ENCODE measurements at places on chromosomes 6 and 20.

GRCh38 chr20:56925082-56925830, 296.1 kb downstream of the TFAP2C start:
- peak; percentile 57 for DNase-seq

GRCh38 chr6:15974817-15975216, 154.1 kb upstream of the MYLIP start:
- no peak for DNase-seq

DNA sequence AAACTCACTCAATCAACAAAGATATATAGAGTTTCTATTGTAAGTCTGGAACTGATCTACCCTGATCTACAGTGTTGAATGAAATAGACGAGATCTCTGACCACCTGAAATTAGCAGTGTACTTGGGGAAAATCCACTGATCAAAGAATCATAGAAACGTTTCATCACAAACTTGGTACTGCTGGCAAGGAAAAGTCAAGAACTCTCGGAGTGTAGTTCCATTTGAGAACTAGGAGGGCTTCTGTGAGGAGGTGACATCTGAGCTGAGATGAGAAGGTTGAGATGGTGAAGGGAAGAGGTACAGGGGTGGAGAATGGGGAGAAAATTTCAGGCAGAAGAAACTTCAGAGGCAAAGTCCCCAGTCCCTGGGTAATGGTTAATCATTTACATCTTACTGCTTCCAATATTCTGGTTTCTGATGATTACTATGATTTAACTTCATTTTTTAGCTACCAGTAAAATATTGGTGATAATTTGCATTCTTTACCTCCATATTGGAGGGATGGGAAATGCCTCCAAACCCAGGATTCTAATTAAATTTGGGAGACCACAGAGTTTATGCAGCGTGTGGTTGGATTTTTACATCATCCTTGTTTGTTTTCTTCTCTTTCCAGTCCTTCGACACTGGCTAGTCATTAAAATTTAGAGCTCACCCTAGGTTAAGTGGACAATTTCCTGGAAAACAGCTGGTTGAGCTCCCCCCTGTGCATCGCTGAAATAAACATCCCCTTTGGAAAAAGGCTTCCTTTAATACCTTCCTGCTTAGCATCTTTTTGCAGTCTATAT, 191.9 kb downstream of the BCAS1 start:
- no peak for DNase-seq

- no peak for DNase-seq
Observed at GRCh38 chr20:46011631-46012482, 3.1 kb downstream of the MMP9 start.

DNA sequence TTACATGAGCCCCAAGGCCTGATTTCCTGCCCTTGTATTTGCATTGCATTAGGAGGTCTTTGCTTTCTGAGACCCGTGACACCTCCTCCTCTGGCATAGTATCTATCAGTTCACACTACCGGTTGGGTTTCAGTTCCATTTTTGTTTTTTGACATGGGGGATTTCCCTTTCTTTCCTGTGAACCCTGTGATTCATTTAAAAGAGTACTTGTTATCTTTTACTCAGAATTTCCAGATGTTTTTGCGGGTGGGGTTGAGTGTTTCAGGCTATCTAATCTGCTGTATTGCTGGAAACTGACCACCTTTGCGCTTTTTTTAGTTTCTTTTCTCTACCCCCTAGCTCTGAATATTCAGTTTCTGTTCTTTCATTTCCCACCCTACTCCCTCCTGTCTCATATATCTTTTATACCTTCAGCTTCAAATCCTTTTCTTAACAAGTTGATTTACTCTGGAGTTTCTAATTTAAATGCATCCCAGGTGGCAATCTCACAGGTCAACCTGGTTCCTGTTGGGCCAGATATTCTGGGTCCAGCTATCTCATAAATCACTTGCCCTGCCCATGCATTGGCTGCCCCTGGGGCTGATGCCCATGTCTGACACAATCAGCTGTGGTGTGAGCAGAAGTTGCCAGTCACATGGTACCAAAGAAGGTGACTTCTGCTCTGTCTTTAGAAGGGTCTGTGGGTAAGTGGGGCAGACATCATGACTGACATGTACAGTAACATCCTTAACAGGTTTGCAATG, 14.3 kb upstream of the NCOA3 start:
- no peak for DNase-seq

- no peak for DNase-seq
Observed at GRCh38 chr20:45507011-45507820, 8.2 kb downstream of the SPINT3 start.

DNA sequence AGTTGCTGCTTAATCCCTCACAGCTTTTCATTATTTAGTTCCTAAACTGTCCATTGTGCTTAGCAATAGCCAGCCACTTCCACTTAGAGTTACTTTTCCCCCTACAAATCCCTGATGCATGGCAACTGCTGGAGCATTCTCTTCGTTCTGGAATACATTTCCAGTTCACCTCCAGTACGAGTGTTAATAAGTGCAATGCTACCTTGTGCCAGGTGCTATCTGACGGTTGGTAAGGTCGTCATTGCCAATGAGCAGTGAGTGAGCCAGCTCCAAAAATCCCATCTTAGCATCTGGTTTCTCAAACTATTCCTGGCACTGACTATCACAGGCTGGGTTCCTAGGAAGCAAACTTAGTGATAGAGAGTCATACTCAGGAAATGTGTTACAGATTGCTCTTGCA, 114.1 kb upstream of the ADGRF1 start:
- no peak for DNase-seq

- peak; percentile 95 for DNase-seq
Observed at GRCh38 chr6:34425498-34426410, at the start of gene RPS10. Gene RPS10, minus strand, starts transcription at chr6:34426069. Its CDS starts 848 bp downstream, at chr6:34425221.

GRCh38 chr20:57580478-57581201, 19.7 kb downstream of the PCK1 start:
- no peak for DNase-seq

DNA sequence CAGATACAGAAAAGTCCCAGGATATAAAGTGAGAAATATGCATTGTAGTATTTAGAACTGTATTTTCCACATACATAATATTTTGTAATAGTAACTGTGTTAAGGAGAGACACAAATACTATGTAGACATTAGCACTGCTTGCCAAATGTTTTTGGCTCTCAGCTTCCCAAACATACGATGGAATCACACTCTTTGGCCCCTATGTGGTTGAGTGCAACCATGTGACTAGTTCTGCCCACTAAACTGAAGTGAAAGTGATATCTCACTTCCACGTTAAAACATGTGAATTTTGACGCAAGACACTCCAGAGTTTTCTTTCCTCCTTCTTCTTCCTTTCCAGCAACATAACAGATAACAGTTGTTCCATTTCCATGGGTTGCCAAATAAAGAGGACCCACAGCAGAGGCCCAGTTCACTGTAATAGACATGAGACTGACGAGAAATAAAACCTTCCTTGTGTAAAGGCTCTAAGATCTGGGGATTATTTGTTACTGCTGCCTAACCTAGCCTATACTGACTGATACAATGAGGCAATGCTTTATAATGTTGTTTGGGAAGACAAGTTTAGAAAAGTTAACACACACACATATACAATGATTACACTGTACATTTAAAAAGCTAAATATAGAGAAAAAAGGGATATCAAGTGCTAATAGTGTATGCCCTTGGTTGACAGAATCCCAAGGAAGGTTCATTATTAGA, 97.2 kb downstream of the PTPRT start:
- DNase-seq = no peak

GRCh38 chr6:154359161-154359574, 2.6 kb upstream of the IPCEF1 start:
- DNase-seq = no peak

DNA sequence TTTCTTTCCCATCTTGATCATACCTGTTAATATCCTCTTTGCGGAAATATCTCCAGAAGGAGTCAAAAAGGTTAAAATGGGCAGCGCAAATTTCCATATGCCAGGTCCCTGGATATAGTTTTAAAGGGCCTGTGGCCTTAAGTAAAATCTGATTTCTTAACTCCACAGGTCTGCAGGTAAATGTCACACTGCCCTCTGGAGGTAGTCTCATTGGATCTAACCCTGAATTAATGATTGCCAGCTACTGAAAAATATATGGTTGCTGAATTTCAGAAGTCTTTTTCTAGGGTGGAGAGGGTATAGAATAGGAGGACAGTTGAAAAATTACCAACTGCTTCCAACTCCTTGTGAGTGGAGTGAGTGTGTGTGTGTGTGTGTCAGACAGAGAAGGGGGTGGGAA, 8.5 kb downstream of the MOXD1 start:
- DNase-seq = no peak

- DNase-seq = no peak
Observed at GRCh38 chr6:170450916-170451761, 102.0 kb downstream of the PSMB1 start.

DNA sequence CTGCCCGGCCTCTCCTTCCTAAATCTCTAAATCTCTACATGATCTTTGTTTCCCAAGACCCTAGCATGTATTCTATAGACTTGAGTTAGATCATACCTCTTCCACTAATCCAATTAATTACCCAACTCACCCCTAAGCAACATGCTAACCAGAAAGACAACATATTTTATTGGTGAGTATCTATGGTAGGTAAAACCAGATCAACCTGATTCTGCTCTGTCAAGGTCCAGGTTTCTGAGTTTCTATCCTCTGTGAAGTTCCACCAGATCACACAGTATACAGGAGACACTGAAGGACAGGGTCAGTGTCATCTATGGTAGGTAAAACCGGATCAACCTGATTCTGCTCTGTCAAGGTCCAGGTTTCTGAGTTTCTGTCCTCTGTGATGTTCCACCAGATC, 363.2 kb upstream of the MARCKS start:
- no peak for DNase-seq

GRCh38 chr6:1739680-1740079, 130.0 kb downstream of the FOXC1 start:
- no peak for DNase-seq

DNA sequence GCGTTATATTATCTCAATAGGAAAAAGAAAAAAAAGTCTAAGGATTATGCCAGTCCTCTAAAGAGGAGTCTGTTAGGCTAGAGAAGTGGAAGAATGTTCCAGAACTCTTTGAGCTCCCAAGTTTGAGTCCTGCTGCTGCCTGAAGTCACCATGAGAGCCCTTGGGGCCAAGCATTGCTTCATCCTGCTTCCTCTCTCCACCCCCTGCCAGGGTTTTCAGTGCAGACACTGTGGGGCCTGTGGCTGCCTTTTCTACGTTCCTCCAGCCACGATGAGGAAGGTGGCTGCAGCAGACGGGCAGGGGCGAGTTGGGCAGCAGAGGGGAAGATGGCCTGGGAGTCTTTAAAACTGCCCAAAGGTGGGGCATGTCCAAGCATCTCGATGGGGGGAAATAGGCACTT, 214.4 kb upstream of the KCNG1 start:
- DNase-seq = no peak

DNA sequence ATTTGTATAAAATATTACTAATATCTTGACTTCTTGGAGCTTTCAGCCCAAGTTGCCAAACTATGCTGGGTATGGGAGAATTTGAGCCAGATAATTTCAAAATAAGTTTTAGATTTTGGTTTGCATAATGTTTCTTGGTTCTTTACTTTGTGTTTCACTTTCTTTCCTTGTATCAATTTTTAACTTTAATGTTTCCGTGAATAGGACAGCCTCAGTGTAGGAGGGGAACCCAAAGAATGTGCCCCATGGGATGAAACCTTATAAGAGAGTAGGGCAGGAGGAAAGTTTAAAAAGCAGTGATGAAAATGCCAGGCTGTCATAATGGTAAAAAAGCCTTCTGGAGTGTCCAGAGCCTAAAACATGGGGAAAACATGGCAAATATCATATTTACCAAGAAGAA, 252.4 kb upstream of the IRAK1BP1 start:
- no peak for DNase-seq

- DNase-seq = no peak
Observed at GRCh38 chr6:43810965-43811732, 41.1 kb downstream of the VEGFA start.

GRCh38 chr6:6518631-6519427, 69.7 kb upstream of the LY86 start:
- peak; percentile 0 for DNase-seq

DNA sequence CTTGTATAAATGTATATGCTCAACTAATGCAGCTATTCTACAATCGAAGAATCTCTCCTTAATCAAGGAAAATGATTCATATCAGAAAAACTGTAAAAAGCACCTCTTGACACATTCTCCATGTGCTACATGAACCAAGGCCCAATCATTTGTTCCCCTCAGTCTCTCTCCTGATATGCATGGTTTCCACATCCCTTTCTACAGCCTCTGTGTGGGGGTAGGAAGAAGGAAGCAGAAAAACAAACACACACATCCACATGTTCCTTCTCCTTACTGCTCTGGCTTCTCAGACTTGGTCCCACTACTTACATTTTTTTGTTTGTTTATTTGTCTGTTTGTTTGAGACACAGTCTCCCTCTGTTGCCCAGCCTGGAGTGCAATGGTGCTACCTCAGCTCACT, 510.5 kb downstream of the PRKN start:
- DNase-seq = no peak

DNA sequence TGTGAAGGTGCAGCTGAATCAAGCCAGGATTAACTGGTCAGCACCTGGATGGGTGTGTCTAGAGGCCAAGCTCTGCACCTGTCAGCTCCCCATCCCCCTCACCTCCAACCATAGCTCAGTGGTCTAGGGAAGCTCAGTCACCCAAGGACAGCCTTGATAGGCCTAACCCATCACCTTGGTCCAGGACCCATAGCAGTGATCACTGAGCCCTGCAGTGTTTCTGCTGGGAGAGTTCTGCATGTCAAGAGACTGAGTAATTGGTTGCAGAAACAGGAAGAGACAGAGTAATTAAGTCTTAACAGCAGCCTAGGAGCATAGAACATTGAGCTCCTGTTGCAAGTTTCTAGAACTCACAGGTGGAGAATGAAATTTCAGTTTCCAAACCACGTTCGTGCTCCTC, 18.7 kb upstream of the RALGAPB start:
- no peak for DNase-seq

- no peak for DNase-seq
Observed at GRCh38 chr6:163547287-163547686, 132.8 kb downstream of the QKI start.

GRCh38 chr20:57667388-57667787, 42.4 kb downstream of the PMEPA1 start:
- no peak for DNase-seq

GRCh38 chr6:132995432-132995831, 181.1 kb downstream of the RPS12 start:
- no peak for DNase-seq

- DNase-seq = peak; percentile 84
Observed at GRCh38 chr6:28281288-28282064, at the start of gene PGBD1. Gene PGBD1, plus strand, starts transcription at chr6:28281572. Its CDS starts 2,242 bp downstream, at chr6:28283814.

DNA sequence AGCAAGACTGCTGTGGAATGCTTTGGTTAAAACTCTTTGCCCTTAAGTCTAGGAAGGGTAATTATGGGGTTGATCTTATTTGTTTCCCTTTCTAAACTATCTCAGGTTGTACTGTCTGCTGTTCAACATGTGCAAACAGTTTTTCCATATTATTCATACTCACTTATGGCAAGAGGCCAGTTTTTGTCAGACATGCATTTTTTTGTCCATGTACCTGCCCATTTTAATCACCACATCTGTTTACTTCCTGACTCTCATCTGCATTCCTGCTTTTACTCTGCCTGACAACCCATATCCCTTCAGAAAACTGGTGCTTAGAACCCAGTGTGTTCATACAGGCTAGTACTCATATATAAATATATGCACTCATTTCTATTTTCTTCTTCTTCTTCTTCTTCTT, 80.3 kb downstream of the LPA start:
- no peak for DNase-seq

GRCh38 chr20:41140226-41141133, 3.1 kb downstream of the PLCG1 start:
- DNase-seq = no peak

- no peak for DNase-seq
Observed at GRCh38 chr20:17658648-17658993, 23.4 kb downstream of the RRBP1 start.

GRCh38 chr6:153595903-153596302, 443.1 kb upstream of the OPRM1 start:
- no peak for DNase-seq

GRCh38 chr6:27065183-27065582, 182.3 kb upstream of the PRSS16 start:
- DNase-seq = no peak
